ENCODE measurements at places on chromosomes 6 and 20. TPM values are rescaled to one million over a fixed set of nuclear protein-coding genes. Genes with fewer than 3 reads are reported as not detected.

Gene PHACTR3
- total RNA-seq: 1.6 TPM

Gene TENT5A
- total RNA-seq: 2.6 TPM

Gene KCNQ2
- total RNA-seq: not detected

Gene MAP3K4
- total RNA-seq: 28.5 TPM

Gene SLC4A11
- 3.8 TPM for total RNA-seq

Gene SIM1
- total RNA-seq: 5.6 TPM

Gene PDYN
- not detected for total RNA-seq

Gene AGER
- total RNA-seq: not detected

Gene HSPA1B
- total RNA-seq: 197 TPM

Gene C6orf118
- not detected for total RNA-seq

Gene MAP7
- total RNA-seq: 21.5 TPM

Gene SLC22A1
- 0.50 TPM for total RNA-seq

Gene NRSN2
- total RNA-seq: 77.9 TPM

Gene GPX5
- not detected for total RNA-seq

Gene SLC17A2
- not detected for total RNA-seq

Gene TNNC2
- not detected for total RNA-seq

Gene AIF1
- total RNA-seq: not detected

Gene DOK5
- under 0.01 TPM for total RNA-seq

Gene PRRC2A
- 90.6 TPM for total RNA-seq

Gene TMEM217
- total RNA-seq: 13.0 TPM

Gene SYTL3
- total RNA-seq: 10.3 TPM

Gene HLA-F
- total RNA-seq: 25.9 TPM

Gene C6orf141
- total RNA-seq: 2.4 TPM

Gene CRIP3
- total RNA-seq: not detected

Gene TFEB
- total RNA-seq: 5.2 TPM

Gene NEU1
- 104 TPM for total RNA-seq

Gene FOXC1
- 17.9 TPM for total RNA-seq

Gene ARG1
- total RNA-seq: not detected

Gene GATA5
- total RNA-seq: not detected

Gene TREM2
- total RNA-seq: not detected

Gene CUTA
- 90.5 TPM for total RNA-seq

Gene ATP6V1G2
- 1.0 TPM for total RNA-seq

Gene SLC22A2
- 20.3 TPM for total RNA-seq

Gene GNAS-AS1
- 0.65 TPM for total RNA-seq

Gene NT5E
- total RNA-seq: 39.3 TPM

Gene BMP7
- total RNA-seq: not detected

Gene TRAPPC3L
- not detected for total RNA-seq

Gene CRISP3
- total RNA-seq: not detected

Gene MOG
- not detected for total RNA-seq

Gene GABRR2
- total RNA-seq: 0.05 TPM

Gene SMLR1
- not detected for total RNA-seq

Gene ESF1
- total RNA-seq: 18.3 TPM

Gene FOXP4
- 8.0 TPM for total RNA-seq

Gene ZNF76
- total RNA-seq: 23.0 TPM

Gene TDP2
- total RNA-seq: 36.8 TPM

Gene FAM83C
- not detected for total RNA-seq

Gene RIPOR3
- 0.35 TPM for total RNA-seq

Gene MDFI
- 3.4 TPM for total RNA-seq

Gene DYNLT2
- total RNA-seq: 0.35 TPM

Gene KCNG1
- total RNA-seq: 0.69 TPM

Gene BPIFB2
- total RNA-seq: not detected

Gene RWDD2A
- 9.0 TPM for total RNA-seq

Gene FBXL4
- 39.4 TPM for total RNA-seq

Gene BIRC7
- total RNA-seq: not detected

Gene SPTLC3
- 4.2 TPM for total RNA-seq

Gene CTCFL
- total RNA-seq: not detected

Gene IL20RA
- not detected for total RNA-seq

Gene CYP24A1
- 15.5 TPM for total RNA-seq
